Heart left ventricle (tissue), 16 donors: ENCODE measurements at places on chromosomes 3 and 15. TPM values are rescaled to one million over a fixed set of nuclear protein-coding genes. Genes with fewer than 3 reads are reported as not detected.

- H3K27ac ChIP-seq: no peak overlapping the region
- no peak for DNase-seq
- H3K27me3 ChIP-seq: no peaks in the 10 kb centered on the region
- no peak overlapping the region for H3K4me3 ChIP-seq
These were observed 409.4 kb downstream of the PDCD6IP start for GRCh38 chr3:34207806-34208205.

- H3K4me3 ChIP-seq: no peak overlapping the region
- H3K27ac ChIP-seq: no peak overlapping the region
- no peaks in the 10 kb centered on the region for H3K27me3 ChIP-seq
- H3K36me3 ChIP-seq: peaks cover 46% of the 10 kb centered on the region
- peaks cover 6% of the 10 kb centered on the region for H3K4me1 ChIP-seq
These were observed 5.6 kb downstream of the SLC25A38 start for GRCh38 chr3:39388741-39389248.

SLC22A13 gene
- not detected for total RNA-seq

TMOD2 gene
- total RNA-seq: 6.4 TPM

- peaks cover 13% of the 10 kb centered on the region for H3K4me1 ChIP-seq
- no peak overlapping the region for H3K27ac ChIP-seq
- no peak overlapping the region for H3K4me3 ChIP-seq
- DNase-seq: no peak
- H3K27me3 ChIP-seq: no peaks in the 10 kb centered on the region
These were observed 101.6 kb downstream of the TMEM266 start for GRCh38 chr15:76161153-76162035.

CCK gene
- total RNA-seq: not detected

DNA sequence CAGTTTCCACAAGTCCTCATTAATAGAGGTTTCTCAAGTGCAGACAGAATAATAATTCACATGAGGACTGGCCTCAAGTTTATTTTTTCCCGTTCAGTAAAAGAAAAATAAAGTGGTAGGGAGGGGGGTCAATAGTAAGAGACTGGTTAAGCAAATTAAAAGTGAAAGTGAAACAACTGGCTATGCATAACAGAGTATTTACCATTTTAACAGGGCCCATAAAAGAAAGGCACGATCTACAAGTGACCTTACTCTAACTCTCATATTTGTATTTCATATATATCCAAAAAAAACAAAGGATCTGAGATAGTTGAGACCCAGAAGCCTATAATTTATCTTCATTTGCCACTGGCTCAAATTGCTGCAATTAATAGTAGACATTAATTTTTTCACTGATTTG is 686.3 kb downstream of the NTRK3 start:
- no peaks in the 10 kb centered on the region for H3K36me3 ChIP-seq
- no peaks in the 10 kb centered on the region for H3K27me3 ChIP-seq
- H3K4me3 ChIP-seq: peak overlapping the region; percentile 11
- no peaks in the 10 kb centered on the region for H3K4me1 ChIP-seq
- DNase-seq: no peak
- H3K27ac ChIP-seq: no peak overlapping the region

SPATA12 gene
- not detected for total RNA-seq

ROBO2 gene
- total RNA-seq: not detected

DNA sequence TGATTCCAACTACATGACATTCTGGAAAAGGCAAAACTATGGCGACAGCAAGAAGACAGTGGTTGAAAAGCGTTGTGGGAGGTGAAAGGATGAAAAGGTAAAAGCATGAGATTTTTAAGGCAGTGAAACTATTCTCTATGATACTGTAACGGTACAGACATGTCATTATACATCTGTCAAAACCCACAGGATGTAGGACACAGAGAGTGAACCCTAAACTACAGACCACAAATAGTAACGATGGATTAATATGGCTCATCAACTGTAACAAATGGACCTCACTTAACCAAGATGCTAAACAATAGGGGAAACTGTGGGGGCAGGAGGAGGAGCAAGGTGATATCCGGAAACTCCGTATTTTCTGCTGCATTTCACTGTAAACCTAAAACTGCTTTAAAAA is 39.1 kb downstream of the MYO9A start:
- H3K4me1 ChIP-seq: no peaks in the 10 kb centered on the region
- H3K36me3 ChIP-seq: no peaks in the 10 kb centered on the region
- no peak overlapping the region for H3K27ac ChIP-seq
- no peak for DNase-seq
- no peaks in the 10 kb centered on the region for H3K27me3 ChIP-seq

DNA sequence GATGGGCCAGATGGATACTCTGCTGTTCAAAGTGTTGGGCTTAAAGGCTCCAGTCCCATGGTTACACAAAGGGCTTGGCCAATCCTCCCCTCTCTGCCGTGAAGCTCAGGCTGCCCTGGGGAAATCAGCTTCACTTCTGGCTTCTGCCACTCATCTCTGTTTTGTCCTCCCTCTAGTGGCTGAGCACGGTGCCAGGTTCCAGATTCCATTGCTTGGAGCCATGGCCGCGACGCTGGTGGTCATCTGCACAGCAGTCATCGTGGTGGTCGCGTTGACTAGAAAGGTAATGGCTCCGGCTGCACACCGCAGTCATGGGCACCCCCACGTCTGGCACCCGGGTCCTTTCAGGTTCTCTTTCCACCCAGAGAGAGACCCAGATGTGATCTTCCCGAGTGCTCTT is 5.6 kb downstream of the TIGIT start:
- H3K27me3 ChIP-seq: no peaks in the 10 kb centered on the region
- no peaks in the 10 kb centered on the region for H3K4me1 ChIP-seq
- H3K4me3 ChIP-seq: no peak overlapping the region
- DNase-seq: no peak
- no peak overlapping the region for H3K27ac ChIP-seq

DNA sequence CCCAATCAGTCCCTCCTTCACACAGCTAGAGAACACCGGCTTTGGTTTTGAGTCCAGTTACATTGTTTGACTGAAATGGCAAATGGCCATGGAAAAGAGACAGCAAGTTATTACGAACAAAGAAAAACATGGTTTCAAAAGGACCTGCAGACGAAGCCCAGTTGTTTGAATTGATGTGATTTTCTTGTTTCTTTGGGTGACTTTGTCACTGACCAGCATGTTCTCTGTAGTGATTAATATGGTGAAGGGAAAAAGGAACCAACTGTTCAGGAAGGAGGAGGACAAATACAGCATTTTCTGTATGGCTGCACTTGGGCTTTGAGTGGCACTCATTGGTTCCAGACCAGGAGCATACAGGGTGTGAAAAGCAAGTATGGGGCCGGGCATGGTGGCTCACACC is 217.4 kb upstream of the TPM1 start:
- H3K36me3 ChIP-seq: no peaks in the 10 kb centered on the region
- no peak overlapping the region for H3K27ac ChIP-seq
- no peak for DNase-seq
- no peak overlapping the region for H3K4me3 ChIP-seq
- no peaks in the 10 kb centered on the region for H3K27me3 ChIP-seq

GRCh38 chr3:105876780-105877327 is 8.0 kb upstream of the CBLB start:
- no peak overlapping the region for H3K27ac ChIP-seq
- no peak for DNase-seq
- no peaks in the 10 kb centered on the region for H3K36me3 ChIP-seq
- no peaks in the 10 kb centered on the region for H3K4me1 ChIP-seq
- no peaks in the 10 kb centered on the region for H3K27me3 ChIP-seq
- H3K4me3 ChIP-seq: no peak overlapping the region

GRCh38 chr3:131050001-131050400 is 23.3 kb downstream of the NEK11 start:
- no peak overlapping the region for H3K4me3 ChIP-seq
- H3K4me1 ChIP-seq: no peaks in the 10 kb centered on the region
- H3K27ac ChIP-seq: no peak overlapping the region
- DNase-seq: no peak
- H3K27me3 ChIP-seq: no peaks in the 10 kb centered on the region
- no peaks in the 10 kb centered on the region for H3K36me3 ChIP-seq

GRCh38 chr15:85870216-85871014 is 75.7 kb upstream of the KLHL25 start:
- DNase-seq: no peak
- H3K27me3 ChIP-seq: peaks cover 4% of the 10 kb centered on the region
- no peak overlapping the region for H3K27ac ChIP-seq
- H3K4me3 ChIP-seq: no peak overlapping the region
- no peaks in the 10 kb centered on the region for H3K36me3 ChIP-seq
- no peaks in the 10 kb centered on the region for H3K4me1 ChIP-seq
